AG09309 (cell line): ENCODE measurements at places on chromosomes 12 and 14.

- DNase-seq: no peak
These were observed 52.6 kb downstream of the SYNE2 start for GRCh38 chr14:63905370-63905769.

- no peak for DNase-seq
These were observed 132.6 kb downstream of the ITPR2 start for GRCh38 chr12:26700430-26700829.

- DNase-seq: no peak
These were observed 201.8 kb upstream of the RMST start for GRCh38 chr12:97260786-97261185.

GRCh38 chr12:20127413-20127812 is 240.9 kb upstream of the PDE3A start:
- DNase-seq: no peak
